Right renal cortex interstitium (tissue), 3 donors: ENCODE measurements at places on chromosomes 6 and 20. TPM values are rescaled to one million over a fixed set of nuclear protein-coding genes. Genes with fewer than 3 reads are reported as not detected.
A peak's percentile ranks its signal among the peaks of the same experiment; 100 is the strongest.

The SIRPD gene
- not detected for polyA plus RNA-seq

- no peak for DNase-seq
These were observed 109.1 kb upstream of the MLIP start for GRCh38 chr6:54002116-54002515.

The APCDD1L gene
- 13.8 TPM for polyA plus RNA-seq

The RNF217 gene
- polyA plus RNA-seq, result 16.8 TPM

The CST5 gene
- polyA plus RNA-seq, result 0.97 TPM

- DNase-seq, result no peak
These were observed 14.6 kb upstream of the AARS2 start for GRCh38 chr6:44327760-44328159.

The PKHD1 gene
- polyA plus RNA-seq, result 20.6 TPM

DNA sequence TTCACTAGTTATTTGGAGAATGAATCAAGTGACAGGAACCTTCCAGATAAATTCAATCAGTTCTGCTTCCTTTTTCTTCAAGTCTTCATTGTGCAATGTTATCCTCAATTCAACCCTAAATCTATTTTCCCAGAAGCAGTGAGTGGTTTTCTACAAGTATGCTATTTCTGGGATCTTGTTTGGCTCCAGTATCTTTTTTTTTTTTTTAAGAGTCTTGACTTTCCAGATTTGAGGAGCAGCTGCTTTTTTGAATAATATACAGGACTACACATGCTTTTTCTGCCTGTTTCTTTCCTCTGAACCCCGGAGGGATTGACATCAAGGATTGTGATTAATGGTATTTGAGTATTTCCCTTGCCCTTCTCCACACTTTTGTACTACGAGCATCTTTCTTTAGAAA is 339.2 kb upstream of the JAG1 start:
- DNase-seq, result no peak

GRCh38 chr6:53244958-53245357 is 96.3 kb upstream of the GCM1 start:
- no peak for DNase-seq

- no peak for DNase-seq
These were observed 5.1 kb downstream of the PRND start for GRCh38 chr20:4726710-4727397.

The TRIM31 gene
- not detected for polyA plus RNA-seq

GRCh38 chr6:123788319-123788718 is 15.3 kb upstream of the NKAIN2 start:
- DNase-seq, result no peak

The SLC29A1 gene
- polyA plus RNA-seq, result 33.0 TPM

The RANBP9 gene
- 46.6 TPM for polyA plus RNA-seq

DNA sequence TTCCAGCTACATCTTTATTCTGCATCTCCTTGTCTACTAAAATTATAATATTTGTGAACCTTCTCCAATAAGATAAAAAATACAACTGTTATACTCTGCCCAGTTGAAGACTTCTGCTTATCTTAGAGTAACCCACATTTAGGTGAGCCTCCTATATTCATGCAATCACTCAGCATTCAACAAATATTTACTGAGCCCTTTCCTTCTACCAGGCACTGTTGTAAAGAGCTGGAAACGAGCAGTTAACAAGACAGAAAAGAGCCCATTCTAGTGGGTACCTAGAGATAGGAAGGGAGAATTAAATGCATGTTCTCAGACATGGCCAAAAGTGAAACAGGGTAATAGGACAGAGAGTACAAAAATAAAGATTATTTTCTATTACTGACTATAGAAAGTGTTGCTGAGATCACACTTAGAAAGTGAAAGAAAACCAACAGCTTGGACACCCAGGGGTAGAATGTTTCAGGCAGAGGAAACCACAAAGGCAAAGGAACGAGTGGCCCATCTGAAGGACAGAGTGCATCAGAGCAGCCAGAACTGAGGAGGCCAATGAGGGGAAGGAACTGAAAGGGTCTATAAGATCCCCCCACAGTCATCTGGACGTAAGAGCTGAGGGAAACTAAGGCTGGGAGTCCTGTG is 50.8 kb upstream of the SMLR1 start:
- no peak for DNase-seq

The SLC35A1 gene
- polyA plus RNA-seq, result 44.8 TPM

DNA sequence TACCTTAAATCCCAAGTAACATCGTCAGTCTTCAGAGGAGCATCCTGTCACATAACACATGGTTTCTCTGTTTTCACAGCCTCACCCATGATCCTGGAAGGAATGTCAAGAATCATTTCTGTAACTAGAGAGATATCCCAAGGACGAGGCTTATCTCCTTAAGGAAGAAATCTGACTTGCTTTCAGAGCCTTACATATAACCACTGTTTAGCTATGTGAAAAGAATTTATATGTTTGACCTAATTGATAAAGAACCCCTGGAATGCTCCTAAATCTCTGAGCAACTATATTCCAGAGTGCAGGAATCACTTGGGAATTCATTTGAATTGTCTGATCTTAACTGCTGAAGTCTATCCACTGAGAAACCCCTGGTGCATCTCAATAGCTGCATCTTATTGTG is 243.1 kb downstream of the ALDH8A1 start:
- DNase-seq, result no peak

The SIRPB1 gene
- polyA plus RNA-seq, result 0.53 TPM

GRCh38 chr20:57223648-57224489 is 42.6 kb downstream of the BMP7 start:
- no peak for DNase-seq

- no peak for DNase-seq
These were observed 296.9 kb downstream of the HIVEP2 start for GRCh38 chr6:142648036-142648451.

The TREM1 gene
- not detected for polyA plus RNA-seq

The DTNBP1 gene
- 26.7 TPM for polyA plus RNA-seq

- DNase-seq, result no peak
These were observed 20.7 kb downstream of the DEFB115 start for GRCh38 chr20:31278178-31278577.

- DNase-seq, result no peak
These were observed 101.0 kb upstream of the GGTLC1 start for GRCh38 chr20:24089576-24089975.

DNA sequence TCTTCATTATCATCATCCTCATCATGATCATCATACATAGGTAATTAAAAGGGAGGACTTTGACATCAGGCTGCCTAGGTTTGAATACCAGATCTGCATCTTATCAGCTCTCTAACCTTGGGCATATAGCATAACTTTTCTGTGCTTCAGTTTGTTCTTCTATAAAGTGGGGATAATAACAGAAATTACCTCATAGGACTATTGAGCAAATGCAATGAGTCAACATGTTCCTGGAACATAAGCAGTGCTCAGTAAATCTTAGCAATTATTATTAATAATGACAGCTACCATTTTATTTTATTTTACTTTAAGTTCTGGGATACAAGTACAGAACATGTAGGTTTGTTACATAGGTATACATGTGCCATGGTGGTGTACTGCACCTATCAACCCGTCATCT is 7.2 kb downstream of the C20orf202 start:
- DNase-seq, result no peak

DNA sequence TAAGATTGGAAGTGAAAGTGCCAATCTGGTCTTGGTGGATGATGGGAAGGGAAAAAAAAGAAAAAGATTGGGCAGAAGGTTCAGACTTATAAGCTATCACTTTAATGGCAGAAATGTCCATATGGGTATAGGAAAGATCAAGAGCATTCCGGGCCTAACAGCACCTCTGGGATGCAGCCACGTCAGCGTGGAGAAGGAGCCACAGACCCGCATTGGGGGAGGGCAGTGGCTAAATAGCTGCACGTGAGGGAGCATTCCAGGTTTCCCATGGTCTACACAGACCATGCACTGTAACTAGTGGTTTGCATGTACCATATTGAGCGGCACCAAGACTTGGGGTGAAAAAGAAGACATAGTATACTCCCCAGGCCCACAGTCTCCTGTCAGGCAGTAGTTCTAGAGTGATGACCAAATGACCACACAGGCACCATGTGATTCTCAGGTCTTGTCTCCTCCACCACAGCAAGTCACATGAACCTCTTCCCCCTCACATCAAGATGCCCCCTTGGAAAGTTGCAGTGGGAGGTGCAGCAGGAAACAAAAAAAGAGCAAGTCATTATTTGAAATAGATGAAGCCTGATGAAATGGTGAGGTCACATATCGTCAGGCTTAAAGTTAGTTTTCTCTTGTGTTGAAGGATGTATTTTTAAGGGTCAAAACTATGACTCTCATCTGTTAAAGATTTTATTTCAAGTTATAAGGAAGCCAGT is 94.4 kb upstream of the TNFAIP3 start:
- no peak for DNase-seq

The DLL1 gene
- 7.2 TPM for polyA plus RNA-seq

GRCh38 chr6:2962004-2962403 is 9.4 kb downstream of the SERPINB6 start:
- no peak for DNase-seq

- no peak for DNase-seq
These were observed 108.4 kb downstream of the SCML4 start for GRCh38 chr6:107715550-107716321.

- no peak for DNase-seq
These were observed 105.5 kb downstream of the PDSS2 start for GRCh38 chr6:107353773-107354382.

- no peak for DNase-seq
These were observed 153.8 kb downstream of the CEBPB start for GRCh38 chr20:50344232-50345071.

DNA sequence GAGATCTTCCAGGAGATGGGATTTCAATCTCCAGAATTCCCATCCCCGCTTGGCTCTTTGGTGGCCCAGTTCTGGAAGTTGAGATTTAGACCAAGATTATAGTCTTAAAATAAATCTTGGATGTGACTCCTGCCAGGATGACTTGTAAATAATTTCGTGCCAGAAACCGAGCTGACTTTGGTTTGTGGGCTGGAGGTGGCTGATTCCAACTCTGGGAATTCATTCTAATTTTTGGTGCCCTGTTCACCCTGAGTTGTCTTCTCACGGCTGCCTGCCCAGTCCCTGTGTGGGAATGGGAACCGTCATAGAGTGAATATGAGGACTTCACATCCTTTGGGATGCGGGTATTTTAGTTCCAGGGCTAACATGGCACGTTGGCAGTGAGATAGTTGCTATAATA is 64.8 kb downstream of the JARID2 start:
- no peak for DNase-seq

GRCh38 chr6:19804205-19805128 is 32.7 kb upstream of the ID4 start:
- DNase-seq, result peak; percentile 93

- no peak for DNase-seq
These were observed 9.7 kb downstream of the DYNLT1 start for GRCh38 chr6:158634695-158635426.

DNA sequence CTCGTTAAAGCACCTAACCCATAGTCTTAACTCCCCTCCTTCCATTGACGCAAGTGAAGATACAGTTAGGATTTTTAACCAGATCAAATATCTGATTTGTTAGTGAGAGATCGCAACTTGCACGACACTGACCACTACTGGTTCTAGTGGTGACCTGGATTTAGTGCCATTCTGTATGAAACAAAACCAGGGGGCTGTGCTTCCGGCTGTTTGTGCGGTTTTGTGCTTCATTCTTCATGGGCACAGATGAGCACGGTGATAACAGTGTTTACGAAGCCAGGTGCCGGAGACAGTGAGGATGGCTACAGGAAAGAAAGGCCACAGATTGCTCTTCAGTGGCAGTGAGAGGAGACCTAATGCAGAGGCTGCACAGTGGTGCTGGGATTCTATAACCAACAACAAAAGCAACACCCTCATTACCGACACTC is 75.5 kb downstream of the NOL4L start:
- DNase-seq, result no peak

- DNase-seq, result no peak
These were observed 20.9 kb upstream of the KCNG1 start for GRCh38 chr20:51043811-51044210.

The LRRC1 gene
- 27.1 TPM for polyA plus RNA-seq

DNA sequence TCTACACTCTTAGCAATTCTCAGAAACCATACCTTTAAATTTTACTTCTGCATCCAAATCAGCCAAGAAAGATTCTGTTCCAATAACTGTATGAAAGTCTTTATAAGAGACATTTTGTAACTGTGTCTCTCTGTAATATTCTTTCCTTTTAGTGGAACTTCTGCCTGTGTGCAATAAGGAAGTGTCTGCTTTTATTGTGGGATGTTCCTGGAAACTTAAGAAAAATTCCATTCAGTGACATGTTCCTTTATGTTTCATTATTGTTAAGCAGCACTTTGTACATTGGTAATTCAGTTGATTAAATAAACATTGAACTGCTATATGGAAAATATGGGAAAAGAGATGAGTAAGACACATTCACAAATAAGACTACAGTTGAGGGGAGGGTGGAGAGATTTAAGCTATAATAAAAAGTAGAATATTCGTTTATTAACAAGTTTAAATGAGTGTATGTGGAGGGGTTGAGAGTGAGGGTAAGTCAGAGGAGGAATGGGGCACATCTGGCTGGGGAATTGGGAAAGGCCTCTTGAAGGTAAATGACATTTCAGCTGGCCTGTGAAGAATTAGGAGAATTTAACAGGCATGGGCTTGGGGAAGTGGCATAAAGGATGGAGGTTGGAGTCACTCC is 11.9 kb downstream of the NUS1 start:
- no peak for DNase-seq

The SNAI1 gene
- polyA plus RNA-seq, result 9.9 TPM

- no peak for DNase-seq
These were observed 85.3 kb upstream of the FYN start for GRCh38 chr6:111958534-111958933.

The FRK gene
- polyA plus RNA-seq, result 5.3 TPM

The BEND6 gene
- 6.0 TPM for polyA plus RNA-seq

GRCh38 chr6:155142168-155143028 is 121.4 kb upstream of the CLDN20 start:
- no peak for DNase-seq

The ZNF391 gene
- polyA plus RNA-seq, result 11.1 TPM

- no peak for DNase-seq
These were observed 5.6 kb downstream of the BRD2 start for GRCh38 chr6:32974016-32974333.

- DNase-seq, result no peak
These were observed 112.2 kb upstream of the SHLD1 start for GRCh38 chr20:5638023-5638422.

DNA sequence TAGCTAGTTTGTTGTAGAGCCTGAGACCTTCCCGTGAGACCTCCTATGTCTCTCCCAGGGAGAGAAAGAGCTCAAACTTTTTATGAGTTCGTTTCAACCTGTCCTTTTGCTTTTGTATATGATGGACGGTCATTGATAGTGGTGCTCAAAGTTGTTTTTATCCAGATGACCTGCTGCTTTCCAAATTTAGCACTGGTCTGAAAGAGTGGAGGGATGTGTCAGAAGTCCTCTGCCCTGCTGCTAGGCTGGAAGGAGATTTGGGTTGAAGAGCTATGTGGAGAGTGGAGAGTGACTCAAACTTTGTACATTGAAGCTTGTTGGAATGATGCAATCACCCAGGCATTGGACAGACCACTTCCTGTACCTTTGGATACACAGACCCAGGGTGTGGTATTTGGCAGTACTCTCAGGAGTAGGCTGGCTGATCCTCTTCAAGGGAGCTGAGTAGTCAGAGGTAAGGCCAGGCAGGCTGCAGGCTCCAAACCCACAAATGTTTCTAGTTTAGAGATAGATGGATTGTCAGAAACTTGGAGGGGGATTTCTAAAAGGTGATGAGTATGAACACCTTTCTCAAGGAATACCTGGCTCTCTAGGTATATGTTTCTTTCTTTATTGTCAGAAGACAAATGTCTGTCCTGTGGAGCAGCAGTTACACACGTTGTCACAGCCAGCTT is 49.4 kb upstream of the RREB1 start:
- no peak for DNase-seq
